GM13977 (cell line): ENCODE measurements at places on chromosomes 7 and 10.

- DNase-seq, result no peak
Measured at GRCh38 chr7:129110258-129110981, 34.1 kb upstream of the TSPAN33 start.

DNA sequence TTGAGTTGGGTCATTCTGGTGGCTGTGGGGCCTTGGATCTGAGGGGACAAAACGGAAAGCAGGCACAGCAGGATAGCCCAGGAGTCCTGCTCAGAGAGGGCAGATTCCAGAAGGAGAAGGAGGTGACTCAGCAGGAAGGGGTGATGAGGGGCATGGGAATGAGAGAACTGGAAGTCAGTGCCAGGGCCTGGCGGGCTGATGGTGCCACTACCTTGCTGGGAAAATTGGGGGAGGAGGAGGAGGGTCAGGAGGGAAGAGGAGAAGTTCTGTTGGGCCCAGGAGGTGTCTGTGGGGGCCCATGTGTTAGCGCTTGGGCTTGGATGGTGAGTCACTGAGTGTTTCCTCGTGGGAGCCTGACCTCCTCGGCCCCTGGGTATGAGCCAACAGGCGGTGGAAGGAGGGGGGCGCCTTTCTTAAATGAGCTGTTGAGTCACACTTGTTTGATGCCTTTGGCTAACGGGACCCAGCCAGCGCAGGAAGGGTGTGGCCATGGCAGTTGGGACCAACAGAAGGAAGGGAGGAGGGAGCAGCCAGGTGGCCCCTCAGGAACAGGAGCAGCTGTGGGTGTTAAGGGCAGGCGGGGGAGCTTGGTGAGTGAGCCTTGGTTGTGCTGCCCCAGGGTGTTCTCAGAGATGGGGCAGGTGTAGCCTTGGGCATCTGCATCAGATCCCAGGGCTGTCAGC, 130.0 kb upstream of the BTBD16 start:
- DNase-seq, result no peak

GRCh38 chr10:126953886-126954285, 48.7 kb downstream of the DOCK1 start:
- DNase-seq, result no peak

GRCh38 chr10:76333326-76333725, 901.9 kb downstream of the LRMDA start:
- DNase-seq, result no peak

DNA sequence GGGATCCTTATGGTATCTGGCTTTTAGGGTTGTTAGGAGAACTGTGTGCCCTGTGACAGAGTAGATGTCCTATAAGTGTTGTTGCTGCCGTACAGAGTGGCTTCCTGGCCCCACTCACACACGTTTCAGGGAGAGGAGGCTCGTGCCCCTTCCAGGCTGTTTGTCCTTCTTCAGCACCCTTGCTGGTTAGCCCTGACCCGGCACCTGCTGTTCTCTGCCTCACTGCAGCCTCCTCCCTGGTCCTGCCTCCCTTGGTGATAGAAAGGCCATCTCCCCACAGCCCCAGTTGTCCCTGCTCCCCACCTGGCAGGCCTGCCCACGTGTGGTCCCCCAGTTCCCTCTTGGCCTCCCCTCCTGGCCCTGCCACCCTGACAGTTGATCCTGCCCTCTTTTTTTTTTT, 2.3 kb downstream of the CLIP2 start:
- DNase-seq, result no peak

DNA sequence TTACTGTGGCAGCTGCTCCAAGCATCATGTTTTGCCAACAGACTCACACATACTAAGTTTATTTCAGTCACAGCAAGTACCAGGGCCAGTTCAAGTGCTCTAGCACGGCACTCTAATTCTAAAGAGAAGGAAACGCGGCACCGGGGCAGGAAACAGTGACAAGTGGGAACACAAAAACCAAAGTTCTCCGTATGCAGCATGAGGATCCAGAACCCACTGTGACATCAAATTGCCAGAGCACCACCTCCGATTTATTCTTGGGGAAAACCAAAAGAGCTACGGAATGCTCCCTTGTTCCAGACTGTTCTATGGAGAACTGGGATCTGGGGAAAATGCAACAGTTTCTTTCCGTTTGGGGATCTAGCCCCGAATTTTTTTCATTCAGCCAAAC, 448 bp upstream of the PTER start:
- no peak for DNase-seq

DNA sequence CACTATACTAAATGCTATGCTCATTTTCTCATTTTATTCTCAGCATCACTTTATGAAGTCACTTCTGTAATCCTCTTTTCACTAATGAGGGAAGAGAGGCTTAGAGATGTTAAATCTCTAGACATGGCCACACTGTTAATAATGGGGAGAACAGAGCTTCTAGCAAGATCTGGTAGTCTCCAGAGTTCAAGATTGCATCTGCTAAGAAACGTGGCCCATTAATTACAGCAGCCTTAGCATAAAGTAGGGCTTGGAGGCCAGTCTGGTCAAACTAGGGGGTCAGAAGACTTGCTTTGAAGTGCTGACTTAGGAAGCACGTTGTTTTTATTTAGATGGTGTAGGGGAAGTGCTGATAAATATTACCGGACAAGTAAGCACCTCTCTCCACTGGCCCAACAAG, 29.3 kb downstream of the ARL4A start:
- no peak for DNase-seq

- DNase-seq, result no peak
Measured at GRCh38 chr10:102522874-102523249, 19.1 kb downstream of the SUFU start.

- DNase-seq, result no peak
Measured at GRCh38 chr10:17237915-17238444, 9.9 kb downstream of the VIM start.

DNA sequence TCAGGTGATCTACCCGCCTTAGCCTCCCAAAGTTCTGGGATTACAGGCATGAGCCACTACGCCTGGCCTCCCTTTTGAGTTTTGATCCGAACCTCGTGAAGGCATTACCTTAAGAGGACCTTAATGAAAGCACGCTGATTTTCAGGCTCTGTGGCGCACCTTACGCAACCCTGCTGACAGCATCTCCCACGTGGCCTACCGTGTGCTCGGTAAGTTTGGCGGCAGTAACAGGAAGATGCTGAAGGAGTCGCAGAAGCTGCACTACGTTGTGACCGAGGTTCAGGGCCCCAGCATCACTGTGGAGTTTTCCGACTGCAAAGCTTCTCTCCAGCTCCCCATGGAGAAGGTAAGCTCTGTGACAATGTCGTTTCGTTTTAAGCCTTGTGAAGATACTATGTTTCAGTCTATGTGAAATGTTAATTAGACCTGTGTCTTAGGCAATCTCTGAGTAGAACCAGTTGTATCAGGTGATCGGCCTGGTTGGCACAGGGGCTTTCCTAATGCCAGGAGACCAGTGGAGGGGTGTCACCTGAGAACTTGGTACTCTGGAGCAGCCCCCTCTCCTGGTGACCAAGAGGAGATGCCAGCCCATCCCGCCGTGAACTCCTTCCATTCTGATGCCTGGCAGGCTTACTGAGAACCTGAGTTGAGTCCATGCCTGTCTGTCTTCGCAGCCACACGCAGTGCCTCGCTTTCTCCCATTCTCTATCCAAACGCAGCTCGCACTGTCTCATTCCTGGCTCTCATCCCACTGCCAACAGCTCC, 43.5 kb downstream of the TRRAP start:
- no peak for DNase-seq

GRCh38 chr10:120486671-120487205, 29.7 kb downstream of the PLPP4 start:
- DNase-seq, result no peak

GRCh38 chr10:71754562-71754961, 18.8 kb downstream of the VSIR start:
- DNase-seq, result no peak

DNA sequence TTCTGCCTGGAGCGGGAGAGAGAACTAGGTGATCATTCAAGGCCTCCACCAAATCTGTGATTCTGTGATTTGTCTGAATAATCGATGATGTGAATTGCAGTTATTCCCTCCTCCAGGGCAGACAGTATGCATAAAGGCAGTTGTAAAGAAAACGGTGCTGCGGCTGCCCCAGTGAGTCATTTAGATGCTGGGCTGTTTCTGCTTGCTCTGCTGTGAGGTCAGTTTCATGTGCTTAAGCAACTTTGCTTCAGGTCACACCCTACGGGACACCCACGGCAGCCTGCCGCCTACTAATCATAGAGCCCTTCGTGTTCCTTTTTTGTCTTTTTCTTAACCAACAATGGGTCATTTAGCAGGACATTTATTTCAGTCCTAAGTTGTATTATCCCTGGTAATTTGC, 158.1 kb upstream of the PITRM1 start:
- no peak for DNase-seq
